Erythroblast (primary cell): ENCODE measurements at places on chromosomes 7 and 10.

GRCh38 chr7:45084336-45084735 lies 4.4 kb downstream of the NACAD start:
- no peak for DNase-seq

DNA sequence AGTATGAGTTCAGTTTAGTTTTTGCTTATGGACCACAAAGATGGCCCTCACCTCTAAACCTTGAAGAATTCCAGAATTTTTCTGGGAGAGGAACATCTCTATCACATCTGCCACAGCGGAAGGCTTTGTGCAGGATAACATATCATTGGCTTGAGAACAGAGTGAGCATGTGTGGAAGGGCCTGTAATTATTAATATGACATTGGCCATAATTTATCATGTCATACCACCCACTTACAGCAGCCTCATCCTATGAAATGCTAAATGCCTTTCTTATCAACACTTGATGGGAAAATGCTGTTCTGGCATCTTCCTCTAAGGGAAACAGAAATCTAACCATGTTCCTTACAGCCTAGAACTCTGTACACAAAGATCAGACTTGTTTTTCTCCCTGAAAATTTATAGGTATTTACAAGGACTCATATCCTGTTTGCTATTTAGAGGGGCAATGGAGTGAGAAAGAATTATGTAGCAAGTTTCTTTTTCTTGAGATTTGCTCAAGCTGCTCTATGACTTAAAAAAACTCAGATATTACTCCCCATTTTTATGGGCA lies 817.3 kb downstream of the LRMDA start:
- DNase-seq, result no peak

GRCh38 chr7:52463341-52463740 lies 572.1 kb upstream of the POM121L12 start:
- no peak for DNase-seq

DNA sequence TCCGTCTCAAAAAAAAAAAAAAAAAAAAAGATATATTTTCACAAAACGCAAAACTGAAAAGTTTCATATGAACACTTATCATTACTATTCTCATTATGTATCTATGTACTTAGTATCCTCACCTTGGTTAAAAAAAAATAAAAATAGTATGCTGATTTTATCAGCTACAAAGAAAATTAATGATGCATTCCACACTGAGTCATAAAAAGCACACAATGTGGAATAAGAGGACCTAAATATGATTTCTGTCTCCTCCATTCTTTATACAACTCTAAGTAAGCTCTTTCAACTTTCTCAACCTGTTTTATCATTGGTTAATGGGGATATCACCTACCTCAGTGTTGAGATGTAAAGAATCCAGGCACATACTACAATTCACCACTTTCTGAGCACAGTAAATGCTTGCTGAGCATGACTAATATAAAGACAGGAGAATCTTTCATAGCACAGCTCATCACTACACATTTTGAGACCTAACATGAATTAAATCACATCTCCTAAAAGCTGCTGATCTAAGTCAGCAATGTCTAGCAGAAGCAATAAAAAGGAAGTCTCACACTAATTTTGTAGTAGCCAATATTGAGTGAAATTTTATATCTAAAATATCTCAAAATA lies 2.7 kb downstream of the SNX13 start:
- peak; percentile 21 for DNase-seq
